ENCODE measurements at places on chromosomes 2 and 18.

- ATAC-seq: no peak
Measured at GRCh38 chr2:232482301-232483238, 5.1 kb downstream of the ECEL1 start.

- peak; percentile 56 for ATAC-seq
Measured at GRCh38 chr18:70333757-70334156, 44.9 kb downstream of the SOCS6 start.

GRCh38 chr2:4693266-4693665, 989.9 kb downstream of the DCDC2C start:
- no peak for ATAC-seq

DNA sequence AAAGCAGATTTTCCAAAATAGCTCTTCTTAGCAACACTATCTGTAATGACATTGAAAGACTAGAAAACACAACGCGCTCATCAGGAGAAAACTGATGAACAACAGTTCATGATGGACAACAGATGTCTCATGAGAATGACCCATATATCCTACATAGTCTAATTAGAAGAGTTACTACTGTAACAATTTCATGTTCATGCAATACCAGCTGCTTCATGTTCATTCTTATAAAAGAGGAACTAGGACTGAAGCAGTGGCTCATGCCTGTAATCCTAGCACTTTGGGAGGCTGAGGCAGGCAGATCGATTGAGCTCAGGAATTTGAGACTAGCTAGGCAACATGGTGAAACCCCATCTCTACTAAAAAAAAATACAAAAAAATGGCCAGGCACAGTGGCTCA, 22.7 kb downstream of the TRAPPC8 start:
- no peak for ATAC-seq

DNA sequence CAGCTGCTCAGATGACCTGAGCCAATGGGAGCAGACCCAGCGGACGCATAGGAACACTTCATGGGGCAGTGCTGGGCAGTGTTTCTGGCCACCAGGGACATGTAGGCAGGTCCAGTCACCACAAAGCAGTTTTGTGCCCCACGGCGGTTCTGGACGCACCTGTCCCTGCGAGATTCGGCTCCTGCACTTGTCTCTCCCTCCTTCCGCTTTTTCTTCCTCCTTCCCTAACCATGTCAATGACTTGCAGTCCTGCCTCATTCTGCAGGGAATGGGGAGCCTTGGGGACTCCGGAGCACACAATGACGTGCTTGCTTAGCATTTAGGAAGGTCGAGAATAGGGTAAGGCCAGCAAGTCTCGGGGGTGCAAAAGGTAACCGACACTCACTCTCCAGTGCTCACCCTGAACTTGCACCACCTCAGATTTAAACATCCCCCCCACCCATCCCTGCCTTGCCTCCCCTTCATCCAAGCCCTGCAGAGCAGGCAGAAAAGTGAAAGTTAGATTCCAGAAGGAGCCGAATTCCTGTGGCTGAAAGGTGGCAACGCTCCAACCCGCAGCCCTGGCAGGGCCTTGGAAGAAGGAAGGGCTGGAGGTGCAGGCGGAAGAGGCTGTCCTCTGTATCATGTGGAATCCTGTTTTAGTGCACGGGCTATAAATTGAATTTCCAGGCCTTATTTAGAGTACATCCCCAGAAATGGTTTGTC, 40.5 kb upstream of the ATG16L1 start:
- ATAC-seq: peak; percentile 91

- no peak for ATAC-seq
Measured at GRCh38 chr18:23213200-23213599, 77.9 kb downstream of the CABLES1 start.

DNA sequence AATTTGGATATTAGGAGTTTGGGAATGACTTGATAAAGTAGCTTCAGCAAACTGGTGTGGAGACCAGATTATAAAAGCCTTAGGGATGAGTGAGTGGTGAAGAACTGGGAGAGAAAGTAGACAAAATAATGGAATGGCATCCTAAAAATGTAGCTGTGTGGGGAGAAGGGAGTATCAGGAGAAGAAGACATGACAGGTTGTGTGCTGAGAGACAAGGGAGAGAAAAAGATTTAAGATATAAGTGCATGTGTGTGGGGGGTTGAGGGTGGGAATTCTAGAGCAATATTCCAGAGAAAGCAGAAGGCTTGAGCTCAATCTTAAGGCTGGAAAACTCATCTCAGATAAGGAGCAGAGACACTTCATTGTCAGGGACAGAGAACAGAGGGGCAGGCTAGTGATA, 159.5 kb downstream of the HNMT start:
- peak; percentile 58 for ATAC-seq

DNA sequence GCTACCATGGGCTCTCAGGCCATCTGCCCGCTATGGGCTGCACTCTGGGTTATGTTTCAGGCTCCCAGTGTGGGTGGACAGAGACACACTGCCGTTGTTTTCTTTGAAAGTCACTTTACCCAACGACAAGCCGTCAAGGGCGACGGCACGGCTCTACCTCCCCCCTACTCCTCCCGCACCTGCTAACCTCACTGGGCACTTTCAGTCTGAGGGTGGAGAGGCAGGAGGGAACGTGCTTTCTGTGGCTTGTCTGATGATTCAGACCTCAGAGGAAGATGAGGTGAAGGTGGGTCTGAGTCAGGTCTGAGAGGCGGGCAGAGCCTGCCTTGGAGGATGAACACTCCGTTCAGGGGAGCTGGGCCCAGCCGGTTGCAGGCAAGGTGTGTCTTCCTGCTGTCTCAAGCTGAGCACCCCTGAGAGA, 147.6 kb upstream of the HDAC4 start:
- no peak for ATAC-seq

DNA sequence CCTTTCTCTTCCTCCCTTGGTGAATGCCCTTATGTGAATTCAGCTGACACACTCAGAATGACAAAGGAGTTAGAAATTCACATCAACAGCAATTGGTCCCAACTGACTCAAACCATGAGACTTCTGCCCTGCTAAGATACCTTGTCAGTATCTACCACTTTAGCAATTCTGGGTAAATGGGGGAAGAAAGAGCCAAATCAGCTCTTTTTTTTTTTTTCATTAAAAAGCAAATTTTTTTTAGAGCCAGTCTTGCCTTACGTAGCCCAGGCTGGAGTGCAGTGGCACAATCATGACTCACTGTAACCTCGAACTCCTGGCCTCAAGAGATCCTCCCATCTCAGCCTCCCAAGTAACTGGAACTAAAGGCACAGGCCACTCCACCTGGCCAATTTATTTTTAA, 1.7 kb upstream of the PPP4R1 start:
- no peak for ATAC-seq

GRCh38 chr2:28046921-28047320, 156.4 kb downstream of the BABAM2 start:
- ATAC-seq: no peak

DNA sequence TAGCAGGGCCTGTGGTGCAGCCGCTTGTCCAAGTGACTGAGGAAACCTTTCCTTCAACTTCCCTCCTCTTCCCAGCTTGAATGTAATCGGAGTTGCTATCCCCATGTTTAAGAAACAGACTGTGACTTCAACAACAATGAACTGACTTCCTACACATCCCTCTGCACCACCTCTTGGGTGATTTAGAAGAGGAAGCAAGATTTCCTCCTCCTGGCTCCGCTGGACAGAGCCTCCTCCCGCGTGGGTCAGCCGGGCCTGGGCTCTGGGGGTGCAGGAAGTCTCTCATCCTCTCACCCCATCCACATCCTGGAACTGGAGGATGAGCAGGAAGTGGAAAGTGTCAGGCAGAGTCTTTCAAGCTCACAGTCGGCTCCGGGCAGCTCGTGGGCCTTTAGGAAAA, 84.3 kb downstream of the GATA6 start:
- no peak for ATAC-seq

DNA sequence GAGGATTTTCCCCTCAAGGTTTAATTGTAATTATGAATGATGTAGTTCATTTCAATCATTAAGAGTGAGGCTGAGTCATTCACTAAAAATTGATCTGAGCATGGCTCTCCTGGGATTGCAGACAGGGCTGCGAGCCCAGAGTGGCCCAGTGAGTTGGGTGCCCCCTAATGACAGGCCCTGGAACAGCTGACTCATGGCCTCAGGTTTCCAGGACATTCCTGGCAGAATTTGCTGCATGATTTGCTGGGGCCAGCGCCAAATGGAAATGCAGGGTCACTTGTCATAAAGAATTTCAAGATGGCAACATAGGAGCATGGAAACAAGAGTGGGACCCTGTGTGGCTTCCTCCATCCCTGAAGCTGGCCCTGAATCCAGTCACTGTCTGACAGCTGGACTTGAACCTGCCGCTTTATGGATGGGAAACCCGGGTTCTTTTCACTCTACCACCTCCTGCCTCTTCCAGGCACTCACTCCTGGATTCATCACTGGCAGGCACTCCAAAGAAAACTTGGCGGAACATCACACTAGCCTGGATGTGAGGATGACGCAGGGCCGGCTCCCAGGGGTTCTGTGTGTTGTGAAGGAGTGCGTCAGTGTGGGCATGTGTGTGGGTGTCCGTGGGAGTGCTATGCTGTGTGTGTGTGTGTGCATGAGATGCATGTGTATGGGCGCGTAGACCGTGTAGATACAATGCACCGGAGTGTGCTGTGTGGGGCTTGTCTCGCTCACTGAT, 15.2 kb downstream of the OTOF start:
- peak; percentile 84 for ATAC-seq

- ATAC-seq: no peak
Measured at GRCh38 chr2:175009917-175010621, 4.9 kb upstream of the CHN1 start.

DNA sequence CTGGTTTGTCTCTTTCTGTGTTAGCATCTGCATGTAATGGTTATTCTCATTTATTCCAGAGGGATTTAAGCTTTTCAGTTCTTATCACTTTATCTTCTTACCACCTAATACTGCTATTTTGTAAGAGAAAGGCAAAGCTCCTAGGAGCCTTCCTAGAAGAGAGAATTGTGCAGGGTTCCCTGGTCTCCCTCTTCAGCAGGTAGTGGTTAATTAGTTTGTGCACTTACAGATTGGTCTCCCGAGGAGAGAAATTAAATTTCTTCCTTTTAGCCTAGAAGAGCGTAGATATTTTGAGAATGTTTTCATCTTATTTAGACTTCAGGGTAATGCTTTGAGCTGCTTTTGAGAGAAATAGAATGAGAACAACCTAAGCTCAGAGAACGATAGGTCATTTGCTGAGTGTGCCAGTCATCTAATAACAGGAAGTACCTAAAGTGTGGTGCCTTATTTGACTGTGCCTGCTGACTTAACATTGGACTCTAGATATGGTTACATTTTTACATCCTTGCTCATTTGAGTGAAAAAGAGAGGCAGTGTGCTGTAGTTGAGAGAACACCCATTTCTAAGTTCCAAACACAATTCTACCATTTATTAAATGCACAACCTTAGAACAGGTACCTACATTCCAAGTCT, 651.4 kb downstream of the STK39 start:
- ATAC-seq: no peak

- ATAC-seq: no peak
Measured at GRCh38 chr2:70668911-70669310, 99.1 kb downstream of the ADD2 start.

DNA sequence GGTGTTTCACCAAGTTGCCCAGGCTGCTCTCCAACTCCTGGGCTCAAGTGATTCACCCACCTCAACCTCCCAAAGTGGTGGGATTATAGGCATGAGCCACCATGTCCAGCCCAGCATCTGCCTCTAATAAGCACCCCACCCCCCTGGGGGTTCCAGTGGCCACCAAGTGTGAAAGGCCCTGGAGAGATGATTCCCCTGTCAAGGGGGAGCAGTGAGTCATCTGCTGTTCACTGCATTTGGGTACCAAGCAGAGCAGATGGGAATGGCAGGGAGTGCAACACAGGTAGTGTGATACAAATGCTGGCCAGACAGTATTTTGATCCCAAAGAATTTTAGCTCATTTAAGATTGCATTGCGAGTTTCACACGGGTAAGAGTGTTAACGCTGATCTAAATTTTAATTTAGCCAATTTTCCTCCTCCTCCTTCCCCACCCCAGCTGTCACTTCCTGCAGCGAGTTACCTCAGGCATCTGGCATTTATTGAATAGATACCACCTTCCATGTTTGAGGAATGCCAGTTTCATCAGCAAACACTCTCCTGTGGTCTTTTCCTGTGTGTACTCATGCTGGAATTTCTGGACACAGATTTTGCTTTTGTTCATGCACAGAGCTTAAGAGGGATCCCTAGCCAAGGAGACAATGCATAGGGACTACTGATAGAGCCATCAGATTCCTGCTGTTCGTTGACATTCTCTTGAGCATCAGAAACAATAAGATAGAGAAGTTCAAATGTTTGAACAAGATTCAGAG, 32.4 kb upstream of the NCK2 start:
- no peak for ATAC-seq

- ATAC-seq: no peak
Measured at GRCh38 chr2:178630581-178630980, 150.3 kb downstream of the PLEKHA3 start.

- ATAC-seq: no peak
Measured at GRCh38 chr2:52857722-52858121, 909.9 kb upstream of the CHAC2 start.

DNA sequence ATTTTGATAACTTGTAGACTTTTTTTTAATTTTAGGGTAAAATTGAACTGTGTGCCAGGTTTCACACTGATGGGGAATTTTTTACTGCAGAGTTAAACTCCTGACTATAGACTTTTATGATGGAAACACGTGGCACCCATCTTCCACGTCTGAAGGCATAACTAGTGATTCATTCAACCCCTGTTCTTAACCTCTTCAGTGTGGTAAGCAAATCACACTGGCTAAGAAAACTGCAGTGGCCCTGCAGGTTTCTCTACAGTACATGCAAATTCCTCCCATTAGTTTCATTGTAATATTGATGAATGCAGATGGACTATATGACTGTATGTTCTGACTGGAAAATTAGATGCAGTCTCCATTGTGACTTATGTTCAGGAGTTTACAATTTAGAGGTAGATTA, 47.2 kb downstream of the SMAD4 start:
- ATAC-seq: no peak

- no peak for ATAC-seq
Measured at GRCh38 chr2:42796427-42797248, 4.3 kb upstream of the HAAO start.

DNA sequence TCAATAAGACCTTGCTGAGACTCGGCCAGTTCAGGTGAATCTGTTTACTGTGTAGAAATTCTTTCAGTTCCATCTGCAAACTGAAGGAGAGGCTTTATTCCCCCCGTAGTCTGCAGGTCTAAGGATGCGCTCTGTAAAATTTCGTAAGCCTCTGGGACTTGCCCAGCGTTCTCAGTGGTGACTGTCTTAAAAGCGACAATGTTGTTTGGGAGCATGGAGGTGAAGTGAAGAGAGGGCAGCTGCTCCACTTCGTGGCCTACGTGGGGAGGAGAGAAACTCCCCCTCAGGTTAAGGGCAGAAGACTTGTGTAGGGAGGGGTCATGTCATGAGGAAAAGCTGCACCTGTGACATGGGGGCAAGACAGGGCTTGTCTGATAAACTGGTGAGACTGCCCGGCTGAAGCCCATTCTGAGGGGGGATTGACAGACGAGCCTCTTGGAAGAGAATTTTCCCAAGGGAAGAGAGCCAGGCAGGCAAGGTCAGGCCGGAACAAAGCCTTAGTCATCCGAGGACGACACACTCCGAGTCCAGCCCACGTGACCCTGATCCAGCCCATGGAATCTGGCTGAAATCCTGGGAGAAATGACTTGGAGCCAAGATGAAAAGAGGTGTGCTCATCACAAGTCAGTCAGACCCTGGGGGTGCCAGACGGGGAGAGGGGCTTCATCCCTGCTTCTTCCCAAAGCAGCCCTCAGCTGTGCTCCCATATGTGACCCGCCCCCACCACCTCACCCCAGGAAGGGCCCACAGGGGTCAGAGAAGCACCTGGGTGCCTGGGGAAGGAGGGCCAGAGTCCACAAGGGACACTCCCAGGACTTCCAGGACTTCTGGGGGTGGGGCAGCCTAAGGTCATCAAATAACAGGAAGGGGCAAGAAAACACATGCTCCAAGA, 88.5 kb upstream of the SH3BP4 start:
- peak; percentile 51 for ATAC-seq

- ATAC-seq: no peak
Measured at GRCh38 chr2:89841476-89841840, 1150.0 kb downstream of the RPIA start.
